Stimulated activated CD8-positive, alpha-beta memory T cell treated with anti-CD3 and anti-CD28 coated beads, Interleukin-15, amount 100 ng/mL, for 1 hour (primary cell): ENCODE measurements at places on chromosomes 7 and 10.

- no peak for DNase-seq
Measured at GRCh38 chr7:24395512-24395911, 111.5 kb downstream of the NPY start.

- DNase-seq = no peak
Measured at GRCh38 chr10:77410523-77410922, 227.1 kb downstream of the KCNMA1 start.

GRCh38 chr7:158731761-158732160 is 27.2 kb upstream of the NCAPG2 start:
- DNase-seq = no peak

GRCh38 chr7:732094-732541 is 5.0 kb upstream of the PRKAR1B start:
- DNase-seq = no peak

DNA sequence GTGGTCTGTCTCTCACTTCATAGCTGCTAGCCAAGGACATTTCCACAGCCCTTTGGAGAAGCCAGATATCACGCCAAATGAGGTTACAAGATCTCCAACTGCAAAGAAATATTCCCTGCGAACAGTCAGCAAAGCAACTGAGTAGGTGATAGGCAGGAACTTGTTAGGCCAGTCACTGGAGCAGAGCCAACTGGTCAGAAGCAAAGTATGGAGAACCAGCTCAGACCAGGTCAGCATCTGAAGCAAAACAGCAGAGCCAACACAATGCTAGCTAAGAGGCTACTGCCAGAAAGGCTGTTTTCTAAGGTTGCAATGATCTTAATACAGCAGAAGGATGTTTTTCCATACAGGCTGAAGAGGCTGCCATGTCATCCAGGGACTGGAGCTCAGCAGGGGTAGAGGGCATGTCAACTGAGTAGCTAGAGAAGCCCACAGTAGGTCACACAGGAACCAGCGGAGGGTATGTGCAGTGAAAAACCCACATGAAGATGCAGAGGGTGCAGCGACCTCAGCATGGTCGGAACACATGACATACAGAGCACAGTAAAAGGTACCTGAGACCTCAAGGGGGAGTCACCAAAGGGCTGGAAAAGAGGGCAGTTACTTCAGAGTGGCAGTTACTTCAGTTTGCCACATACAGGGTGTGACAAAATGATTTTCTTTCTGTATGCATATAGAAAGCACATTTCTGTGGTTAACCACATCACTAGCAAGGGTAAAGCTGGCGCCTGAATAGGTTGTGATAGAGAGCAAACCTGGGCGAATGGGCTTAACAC is 8.9 kb downstream of the SEC31B start:
- no peak for DNase-seq

- no peak for DNase-seq
Measured at GRCh38 chr7:22137026-22137425, 191.3 kb upstream of the CDCA7L start.

GRCh38 chr7:116626886-116627285 is 45.1 kb upstream of the MET start:
- DNase-seq = no peak

DNA sequence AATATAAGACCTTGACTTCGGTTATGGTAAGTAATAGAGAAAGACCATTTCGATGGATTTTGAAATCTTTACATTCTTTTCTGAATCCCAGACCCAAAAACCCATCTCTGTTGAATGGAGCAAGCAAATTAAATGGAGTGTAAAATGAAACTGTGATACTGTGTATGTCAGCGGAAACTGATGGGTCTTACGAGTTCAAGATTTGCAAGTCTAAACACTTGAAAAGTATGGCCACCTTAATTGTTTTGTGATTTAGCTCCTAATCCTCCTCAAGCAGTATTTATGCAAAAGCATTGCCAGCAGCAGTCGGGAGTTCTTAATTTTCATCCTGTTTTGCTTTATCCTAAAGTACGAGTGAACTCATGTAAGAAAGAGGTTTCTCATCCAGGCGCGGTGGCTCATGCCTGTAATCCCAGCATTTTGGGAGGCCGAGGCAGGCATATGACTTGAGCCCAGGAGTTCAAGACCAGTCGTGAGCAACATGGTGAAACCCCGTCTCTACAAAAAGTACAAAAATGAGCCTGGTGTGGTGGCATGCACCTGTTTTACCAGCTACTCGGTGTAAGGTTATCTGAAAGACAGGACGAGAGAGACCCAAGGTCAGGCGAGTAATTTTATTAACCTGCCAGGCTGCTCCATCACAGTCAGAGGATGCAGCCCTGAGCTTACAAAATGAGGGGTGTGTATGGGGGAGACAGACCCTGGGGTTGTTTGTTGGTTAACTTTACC is 5.8 kb upstream of the DHTKD1 start:
- DNase-seq = no peak

DNA sequence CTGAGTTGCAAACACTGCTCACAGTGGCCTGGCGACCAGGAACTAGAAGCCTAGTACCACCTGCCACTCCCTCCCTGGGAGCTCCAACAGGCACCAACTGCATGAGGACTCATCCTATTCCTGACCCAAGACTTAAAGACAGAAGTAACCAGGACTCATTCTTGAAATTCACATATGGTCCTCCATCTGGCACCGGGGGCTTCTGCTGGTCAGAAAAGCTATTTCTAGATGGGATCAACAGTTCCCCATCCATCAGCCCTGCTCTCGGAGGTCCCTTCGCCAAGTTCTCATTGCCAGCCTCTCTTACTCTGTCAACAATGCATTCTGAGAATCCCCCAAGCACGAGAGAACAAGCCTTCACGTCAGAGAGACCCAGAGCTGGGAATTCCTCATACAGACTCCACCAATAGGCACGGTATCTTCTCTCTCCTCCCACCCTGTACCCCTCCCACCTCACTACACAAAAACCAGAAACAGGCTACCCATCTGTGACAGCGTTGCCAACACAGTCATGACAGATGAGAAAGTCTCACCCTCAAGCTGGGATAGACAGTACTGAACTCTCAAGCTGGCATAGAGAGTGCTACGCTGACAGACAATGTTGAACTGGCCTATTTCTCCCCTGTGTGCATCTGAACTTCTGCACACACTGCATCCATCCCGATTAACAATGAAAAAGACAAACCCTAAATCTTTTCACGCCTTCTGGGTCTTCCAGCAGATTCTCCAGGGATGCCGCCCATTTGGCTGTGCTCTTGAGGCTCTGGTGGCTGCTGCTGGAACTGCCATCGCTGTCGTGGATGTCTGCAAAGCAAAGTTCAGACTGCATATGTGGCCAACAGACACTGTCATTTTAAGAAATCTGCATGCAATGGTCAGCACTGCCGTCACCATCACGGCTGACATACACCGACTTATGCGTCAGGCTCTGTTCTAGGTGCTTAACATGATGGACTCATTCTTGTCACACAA is 15.6 kb downstream of the RGS10 start:
- no peak for DNase-seq

GRCh38 chr10:73950155-73950948 is 39.4 kb downstream of the PLAU start:
- no peak for DNase-seq

GRCh38 chr10:79084012-79084971 is 15.5 kb downstream of the ZMIZ1 start:
- no peak for DNase-seq

GRCh38 chr7:133164498-133164897 is 82.6 kb upstream of the CHCHD3 start:
- DNase-seq = no peak

- no peak for DNase-seq
Measured at GRCh38 chr10:92413011-92413410, 122.0 kb downstream of the MARCHF5 start.

DNA sequence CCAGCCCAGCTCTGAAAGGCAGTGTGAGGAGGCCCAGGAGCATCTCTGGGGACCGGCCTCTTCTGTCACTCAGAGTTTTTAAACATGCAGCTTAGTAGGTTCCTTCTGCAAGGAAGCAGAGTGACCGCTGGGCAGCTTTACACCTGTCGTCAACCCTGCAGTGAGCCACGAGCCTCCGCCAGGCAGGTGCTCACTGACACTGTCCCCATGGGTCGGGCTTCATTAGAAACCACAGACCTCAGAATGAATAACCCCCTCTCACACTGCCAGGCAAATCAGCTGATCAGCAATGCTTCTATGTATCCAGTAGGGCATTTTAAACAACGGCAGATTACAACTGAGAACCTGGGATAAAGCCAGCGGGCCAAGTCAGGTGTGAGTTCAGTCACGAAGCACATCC is 106.1 kb downstream of the MAD1L1 start:
- no peak for DNase-seq

DNA sequence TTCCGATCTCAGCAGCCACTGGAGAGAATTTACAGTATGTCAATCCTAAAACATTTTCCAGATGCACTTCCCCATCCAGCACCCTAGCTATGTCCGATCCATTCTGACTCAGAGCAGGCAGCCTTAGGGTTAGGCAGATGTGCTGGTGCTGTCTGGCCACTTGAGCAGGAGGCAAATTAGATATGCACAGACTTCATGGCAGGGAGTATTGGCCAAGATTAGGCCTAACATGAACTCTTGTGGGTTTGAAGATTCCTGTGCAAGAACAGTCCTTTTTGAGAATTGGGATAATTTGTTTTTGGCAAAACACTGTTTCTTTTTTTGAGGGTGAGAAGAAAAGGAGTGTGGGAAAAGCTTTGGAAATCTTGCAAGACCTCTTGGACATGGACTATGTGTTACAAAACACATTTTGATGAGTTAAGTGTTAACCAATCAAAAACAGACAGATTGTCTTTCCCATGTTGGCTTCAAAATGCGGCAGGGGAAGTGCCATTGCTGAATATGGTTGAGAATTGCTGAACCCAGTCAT is 218.6 kb upstream of the INHBA start:
- DNase-seq = no peak

GRCh38 chr10:127937915-127938463 is 31.1 kb downstream of the PTPRE start:
- DNase-seq = no peak

DNA sequence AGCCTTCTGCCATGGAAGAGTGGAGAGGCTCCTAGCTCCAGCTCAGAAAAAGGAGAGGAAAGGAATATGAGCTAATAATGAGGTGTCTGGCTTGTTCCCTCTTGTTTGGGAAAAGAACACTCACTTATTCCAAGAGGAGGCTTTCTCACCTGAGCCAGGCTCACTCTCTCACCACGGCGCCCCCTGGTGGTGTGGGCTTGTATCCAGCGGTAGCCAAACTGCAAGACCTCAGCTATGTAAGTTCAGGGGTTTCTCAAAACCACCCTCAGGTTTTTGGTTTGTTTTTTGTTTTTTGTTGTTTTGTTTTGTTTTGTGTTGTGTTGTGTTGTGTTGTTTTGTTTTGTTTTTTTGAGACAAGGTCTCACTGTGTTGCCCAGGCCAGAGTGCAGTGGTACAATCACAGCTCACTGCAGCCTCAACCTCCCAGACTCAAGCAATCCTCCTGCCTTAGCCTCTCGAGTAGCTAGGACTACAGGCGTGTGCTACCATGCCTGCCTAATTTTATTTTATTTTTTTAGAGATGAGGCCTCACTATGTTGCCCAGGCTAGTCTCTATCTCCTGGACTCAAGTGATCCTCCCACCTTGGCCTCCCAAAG is 124.0 kb downstream of the TMEM130 start:
- peak; percentile 64 for DNase-seq

DNA sequence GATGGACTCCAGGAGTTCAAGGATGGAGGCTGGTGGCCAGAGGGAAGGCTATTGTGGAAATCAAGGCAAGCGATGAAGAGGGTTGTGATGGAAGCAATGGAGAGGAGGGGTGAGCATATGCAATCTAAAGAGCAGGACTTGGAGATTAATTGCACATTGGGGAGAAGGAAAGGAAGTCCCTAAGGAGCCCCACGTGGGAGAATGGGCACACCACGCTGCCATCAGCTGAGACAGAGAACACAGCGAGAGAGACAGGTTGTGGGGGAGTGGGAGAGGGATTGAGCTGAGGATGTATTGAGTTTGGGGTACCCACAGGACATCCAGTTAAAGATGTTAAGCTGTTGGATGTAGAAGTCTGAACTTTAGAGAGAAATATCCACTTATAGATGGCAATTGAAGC is 73.6 kb downstream of the TMEM178B start:
- no peak for DNase-seq

DNA sequence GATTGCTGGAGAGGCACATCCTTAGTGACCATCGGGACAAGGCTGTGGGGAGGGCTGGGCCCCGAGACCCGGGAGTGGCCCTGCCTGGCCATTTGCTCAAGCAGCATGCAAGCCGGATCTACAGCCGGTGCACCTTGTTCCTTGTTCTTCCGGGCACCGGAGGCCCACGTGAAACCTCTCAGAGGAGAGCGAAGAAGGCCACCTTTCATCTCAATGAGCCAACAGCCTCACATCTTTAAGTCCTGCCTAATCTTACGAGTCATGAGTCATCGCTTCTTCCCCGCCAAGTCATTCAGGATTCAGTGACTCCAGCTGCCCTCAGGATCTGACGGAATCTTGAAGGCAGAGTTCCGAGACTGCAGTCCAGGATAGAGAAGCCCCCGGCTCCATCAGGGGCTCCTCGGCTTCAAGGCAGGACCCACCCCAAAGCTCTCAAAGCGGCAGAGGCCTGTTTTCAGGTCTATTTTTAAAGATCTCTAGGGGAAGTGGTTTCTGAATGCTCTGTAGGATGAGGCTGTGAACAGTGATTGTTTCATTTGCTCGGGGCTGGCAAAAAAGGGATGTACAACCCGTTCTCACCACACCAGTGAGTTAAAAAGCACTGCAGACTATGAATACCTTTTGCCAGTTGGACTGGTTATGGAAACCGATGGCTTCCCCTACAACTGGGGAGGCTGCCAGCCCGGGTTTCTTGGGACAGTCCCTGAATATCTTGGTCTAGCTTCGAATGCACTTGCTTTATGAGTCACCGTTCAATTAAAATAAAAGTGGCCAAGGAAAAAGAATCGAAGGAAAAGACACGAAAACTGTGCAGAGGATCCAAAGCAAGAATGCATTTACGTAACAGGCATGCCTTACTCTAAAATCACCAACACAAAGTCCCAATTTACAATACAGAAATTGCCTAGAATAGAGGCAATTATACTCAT is 57.2 kb upstream of the ECHDC3 start:
- DNase-seq = peak; percentile 31

GRCh38 chr10:130480491-130480890 is 344.3 kb downstream of the GLRX3 start:
- no peak for DNase-seq

- no peak for DNase-seq
Measured at GRCh38 chr7:41169317-41169716, 533.6 kb downstream of the INHBA start.

DNA sequence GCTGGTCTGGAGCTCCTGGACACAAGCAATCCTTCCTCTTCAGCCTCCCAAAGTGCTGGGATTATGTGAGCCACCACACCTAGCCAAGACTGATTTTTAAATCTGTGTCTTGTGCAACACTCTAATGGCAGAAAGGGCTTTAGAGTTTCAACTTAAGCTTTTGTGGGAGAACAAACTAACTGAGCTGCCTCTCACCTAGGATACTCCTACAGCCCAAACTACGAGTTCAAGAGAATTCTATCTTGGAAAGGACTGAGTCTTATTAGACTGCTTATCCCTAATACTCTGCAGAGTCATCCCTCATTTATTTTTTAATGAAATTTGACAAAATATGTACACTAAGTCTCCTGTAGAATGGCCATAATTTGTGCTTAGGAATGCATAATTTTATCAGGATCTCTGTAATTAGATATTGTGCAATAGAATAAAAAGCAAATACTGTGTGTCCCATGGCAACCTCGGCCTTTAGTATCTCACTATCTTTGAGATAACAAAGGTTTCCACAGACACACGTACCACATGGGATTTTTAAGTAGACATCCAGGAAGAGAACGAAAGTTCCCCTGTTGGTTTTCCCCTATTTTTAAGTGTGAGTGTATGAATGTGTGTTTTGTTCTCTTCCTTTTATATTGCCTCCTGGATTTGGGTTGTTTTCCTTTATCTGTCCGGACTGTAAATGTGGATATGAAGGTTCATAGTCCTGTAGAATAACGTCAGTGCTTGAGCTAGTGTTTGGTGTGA is 199.4 kb upstream of the TCF7L2 start:
- DNase-seq = no peak
